Activated CD4-positive, alpha-beta T cell treated with anti-CD3 and anti-CD28 coated beads, Interleukin-2, amount 10 ng/mL, durations not matched to agents 24 days and 14 days (primary cell): ENCODE measurements at places on chromosomes 11 and 22. TPM values are rescaled to one million over a fixed set of nuclear protein-coding genes. Genes with fewer than 3 reads are reported as not detected.

The FAM89B gene
- total RNA-seq, result 39.1 and 42.4 TPM in 2 replicates

DNA sequence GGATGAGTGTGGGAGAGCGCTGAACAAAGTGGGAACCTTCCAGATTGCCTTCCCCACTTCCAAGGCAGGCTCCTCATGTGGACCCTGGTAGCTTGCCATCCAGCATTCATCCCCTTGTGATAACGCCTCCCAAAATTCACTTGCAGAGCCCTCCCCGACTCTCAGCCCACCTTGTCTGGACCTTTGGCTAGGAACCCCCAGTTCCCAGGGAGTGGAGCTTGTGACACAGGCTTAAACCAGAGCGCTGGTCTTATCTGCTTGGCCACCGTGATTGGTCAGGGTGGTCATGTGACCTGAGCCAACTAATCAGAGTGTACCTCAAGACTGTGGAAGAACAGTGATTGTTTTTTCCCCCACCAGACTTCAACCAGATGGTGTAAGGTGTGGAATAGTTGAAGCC lies 9.6 kb upstream of the SLC35C1 start:
- DNase-seq, result no peak

GRCh38 chr11:114147375-114148012 lies 88.0 kb downstream of the ZBTB16 start:
- DNase-seq, result no peak

DNA sequence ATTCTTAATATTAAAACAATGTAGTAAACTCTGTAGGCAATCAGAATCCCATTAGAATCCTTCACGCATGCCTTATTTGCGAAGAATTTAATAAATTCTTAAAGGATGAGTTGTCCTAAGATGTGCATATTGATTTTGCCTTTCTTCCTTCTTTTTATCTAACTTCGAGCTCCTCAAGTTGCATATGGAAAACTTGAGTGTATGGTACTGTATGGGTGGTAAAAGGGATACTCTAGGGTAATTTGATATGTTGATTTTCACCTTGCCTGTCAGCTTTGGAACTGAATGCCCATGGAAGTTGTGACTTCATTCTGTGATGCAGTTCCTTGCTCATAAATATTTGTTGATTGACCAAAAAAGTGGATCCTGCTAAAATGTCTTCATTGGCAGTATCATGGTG lies 193.8 kb downstream of the DDX10 start:
- DNase-seq, result no peak

DNA sequence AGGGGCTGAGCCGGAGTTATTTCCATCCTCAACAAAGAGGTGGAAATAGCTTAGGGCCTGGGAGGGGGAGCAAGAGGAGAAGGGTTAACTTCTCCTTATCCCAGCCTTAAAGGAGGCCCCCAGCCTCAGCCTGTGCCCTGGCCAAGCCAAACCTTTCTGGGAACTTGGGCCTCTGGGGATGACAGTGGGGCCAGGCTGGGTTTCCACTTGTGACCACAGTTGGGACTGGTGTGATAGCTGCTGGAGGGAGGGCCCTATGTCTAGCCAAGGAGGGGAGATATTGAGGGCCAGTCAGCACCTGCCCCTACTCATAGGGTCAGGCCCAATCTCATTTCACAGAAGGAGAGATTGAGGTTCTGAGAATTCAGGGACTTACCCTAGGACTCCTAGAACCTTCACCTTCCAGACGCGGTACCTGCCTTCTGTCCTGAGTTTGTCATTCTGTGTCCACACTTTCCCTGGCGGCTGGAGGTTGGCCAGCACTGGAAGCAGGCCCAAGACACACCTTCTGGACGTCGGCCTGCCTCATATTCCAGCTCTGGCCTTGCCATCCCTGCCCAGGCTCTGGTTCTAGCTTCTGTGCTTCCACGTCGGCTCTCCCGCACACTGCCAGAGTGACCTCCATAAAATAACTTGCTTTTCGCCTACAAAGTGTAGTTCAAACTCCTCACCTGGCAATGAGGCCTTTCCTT lies 3.1 kb downstream of the RELT start:
- DNase-seq, result no peak

DNA sequence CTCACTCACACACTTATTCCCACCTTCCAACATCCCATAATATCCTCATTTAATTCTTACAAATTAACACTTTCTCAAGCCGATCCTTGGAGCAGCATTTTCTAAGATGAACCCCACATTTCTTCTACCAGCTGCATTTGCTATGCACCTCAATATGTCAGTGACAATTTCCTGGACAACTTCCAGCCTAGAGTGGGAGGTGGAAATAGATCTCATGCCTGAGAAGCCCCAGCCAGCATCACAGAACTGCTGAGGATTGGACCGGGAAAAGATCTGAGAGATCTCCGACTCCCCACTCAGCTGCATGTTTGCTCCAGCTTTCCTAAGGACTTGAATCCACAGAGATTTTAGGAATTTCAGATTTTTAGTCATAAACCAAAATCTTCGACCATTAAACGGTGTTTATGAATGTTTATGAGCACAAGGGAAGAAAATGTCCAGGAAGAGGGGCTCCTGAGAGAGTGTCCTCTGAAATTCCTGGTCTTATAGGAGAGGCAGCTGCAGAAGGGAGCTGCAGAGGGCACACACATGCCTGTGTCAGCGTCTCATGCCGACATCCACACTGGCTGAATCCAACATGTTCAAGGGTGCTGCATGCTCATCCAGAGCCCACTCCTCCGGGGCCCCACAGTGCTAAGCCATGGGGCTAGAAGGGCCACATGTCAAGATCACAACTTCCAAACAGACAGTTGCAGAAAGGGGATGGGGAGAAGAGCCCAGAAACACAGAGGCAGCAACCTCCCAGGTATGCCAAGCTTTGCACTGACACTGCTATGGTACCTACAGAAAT lies 68.6 kb downstream of the MICAL3 start:
- DNase-seq, result no peak

The PRODH gene
- total RNA-seq, result 0.83 and 0.98 TPM in 2 replicates

The F2 gene
- 0.30 TPM in 1 of 2 replicates, not detected in the other for total RNA-seq

GRCh38 chr11:2186669-2187279 lies 15.2 kb upstream of the TH start:
- peak; percentile 78 for DNase-seq
